ENCODE measurements at places on chromosomes 3 and 15.

- DNase-seq: no peak
These were observed 319.2 kb downstream of the ZNF621 start for GRCh38 chr3:40843851-40844548.

DNA sequence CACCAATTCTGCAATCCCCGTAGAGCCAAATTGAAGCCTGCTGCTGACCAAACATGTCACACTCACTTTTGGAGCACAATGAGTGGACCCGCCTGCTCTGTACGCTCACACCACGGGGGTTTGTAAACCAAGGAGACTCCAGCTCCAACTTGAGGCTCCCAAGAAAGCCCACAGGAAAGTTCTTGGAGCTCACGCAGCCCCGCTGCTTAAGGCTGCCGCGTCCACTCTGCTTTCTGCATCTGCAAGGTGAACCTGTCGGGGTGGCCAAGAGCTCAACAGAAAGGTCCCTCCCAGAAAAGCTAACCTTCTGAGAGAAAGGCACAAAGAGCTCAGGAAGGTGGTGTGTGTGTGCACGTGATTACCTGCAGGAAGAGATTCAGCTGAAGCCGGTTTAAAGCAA, 94.9 kb downstream of the PCSK6 start:
- DNase-seq: no peak

- no peak for DNase-seq
These were observed 35.2 kb downstream of the U2SURP start for GRCh38 chr3:143036557-143036956.

GRCh38 chr3:27632431-27633223, 89.5 kb downstream of the EOMES start:
- DNase-seq: no peak

DNA sequence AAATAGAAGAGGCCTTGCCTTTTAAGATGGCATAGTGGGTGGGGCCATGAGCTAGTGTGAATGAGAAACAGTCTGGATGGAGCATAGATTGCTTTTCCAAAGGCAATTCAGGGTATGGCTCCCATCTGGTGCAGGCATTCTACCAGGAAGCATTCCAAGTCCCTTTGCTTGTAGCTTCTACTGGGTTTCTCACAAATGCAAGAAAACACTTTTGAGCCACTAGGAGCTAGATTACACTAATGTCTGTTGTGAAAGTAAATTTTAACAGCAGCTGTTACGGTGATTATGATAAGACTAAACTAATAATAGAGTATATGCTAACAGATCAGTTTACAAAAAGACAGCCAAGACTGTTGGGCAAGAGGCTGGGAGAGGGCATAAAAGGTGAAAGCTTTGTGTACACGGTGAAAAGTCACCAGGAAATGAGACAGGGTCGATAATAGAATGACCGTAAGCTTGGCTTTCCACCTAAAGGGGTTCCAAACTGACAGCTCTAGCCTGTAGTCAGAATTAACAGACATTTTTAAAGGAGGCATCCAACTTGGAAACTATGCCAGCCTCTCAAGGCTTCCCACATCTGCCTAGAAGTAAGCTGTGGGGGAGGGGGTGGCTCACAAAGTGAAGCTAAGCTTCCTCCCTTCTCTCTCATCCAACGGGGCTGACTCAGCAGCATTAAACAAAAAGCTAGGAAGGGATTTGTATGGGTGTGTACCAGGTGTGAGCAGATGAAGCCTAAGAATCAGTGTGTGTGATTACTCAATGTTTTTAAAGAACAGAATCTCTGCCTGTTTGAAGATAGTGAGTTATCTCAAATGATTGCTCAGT, 61.1 kb upstream of the GPD1L start:
- no peak for DNase-seq

DNA sequence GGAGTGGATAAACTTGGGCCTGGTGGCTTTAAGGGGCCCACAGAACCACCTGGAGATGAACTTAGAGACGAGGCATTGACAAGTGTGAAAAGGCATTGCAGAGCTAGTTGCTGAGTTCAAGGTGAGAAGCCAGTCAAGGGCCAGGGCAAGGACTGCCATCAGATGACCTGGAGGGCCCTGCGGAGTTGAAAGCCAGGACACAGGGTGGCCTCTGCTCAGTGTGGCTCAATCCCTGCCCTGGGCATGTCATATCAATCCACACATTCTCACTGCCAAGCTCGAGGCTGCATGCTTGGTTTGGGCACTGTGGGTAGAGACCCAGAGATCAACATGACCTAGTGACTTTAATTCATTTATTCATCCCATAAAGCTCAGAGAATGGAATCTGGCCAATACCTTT, 9.2 kb downstream of the PAQR5 start:
- DNase-seq: no peak

DNA sequence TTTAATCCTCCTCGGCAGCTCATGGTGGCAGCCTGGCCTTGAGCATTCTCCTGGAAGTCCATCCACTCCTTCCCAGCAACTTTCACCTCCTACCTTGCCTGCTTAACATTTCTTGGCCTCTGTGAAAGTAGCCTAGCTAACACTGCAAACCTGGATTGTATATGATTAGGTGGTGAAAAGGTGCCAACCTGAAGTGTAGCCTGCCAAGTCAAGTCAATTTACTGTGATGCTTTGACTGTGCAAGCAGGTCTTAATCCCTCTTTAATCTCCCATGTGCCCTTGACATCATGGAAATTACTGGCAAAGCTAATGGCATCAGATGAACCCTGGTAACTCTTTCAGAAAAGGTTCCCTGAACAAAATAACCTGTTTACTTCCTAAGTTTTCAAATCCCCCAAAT, 169.7 kb upstream of the NR2F2 start:
- DNase-seq: no peak
